ENCODE measurements at places on chromosomes 7 and 10.
A peak's percentile ranks its signal among the peaks of the same experiment; 100 is the strongest.

DNA sequence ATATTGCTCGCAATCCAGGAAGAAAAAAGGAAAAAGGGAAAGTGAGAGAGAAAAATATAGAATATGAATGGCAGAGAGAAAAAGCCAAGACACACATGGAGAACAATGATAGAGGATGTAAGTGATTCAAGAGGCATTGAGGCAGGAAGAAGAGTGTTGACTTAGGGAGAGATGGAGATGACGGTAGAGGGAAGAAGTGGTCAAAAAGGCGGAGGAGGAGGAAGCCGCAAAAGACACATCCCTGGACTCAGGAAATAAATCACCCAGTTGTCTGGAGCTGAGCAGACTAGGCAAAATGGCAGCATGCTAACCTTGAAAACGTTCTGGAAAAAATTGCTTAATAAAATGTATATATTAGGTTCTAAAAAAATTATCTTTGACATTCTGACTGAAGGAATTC is 17.7 kb upstream of the GPR37 start:
- peaks cover 6% of the 10 kb centered on the region for H3K27me3 ChIP-seq
- H3K36me3 ChIP-seq, result no peaks in the 10 kb centered on the region
- H3K27ac ChIP-seq, result no peak overlapping the region
- no peak overlapping the region for H3K4me3 ChIP-seq
- DNase-seq, result no peak
- no peaks in the 10 kb centered on the region for H3K4me1 ChIP-seq

DNA sequence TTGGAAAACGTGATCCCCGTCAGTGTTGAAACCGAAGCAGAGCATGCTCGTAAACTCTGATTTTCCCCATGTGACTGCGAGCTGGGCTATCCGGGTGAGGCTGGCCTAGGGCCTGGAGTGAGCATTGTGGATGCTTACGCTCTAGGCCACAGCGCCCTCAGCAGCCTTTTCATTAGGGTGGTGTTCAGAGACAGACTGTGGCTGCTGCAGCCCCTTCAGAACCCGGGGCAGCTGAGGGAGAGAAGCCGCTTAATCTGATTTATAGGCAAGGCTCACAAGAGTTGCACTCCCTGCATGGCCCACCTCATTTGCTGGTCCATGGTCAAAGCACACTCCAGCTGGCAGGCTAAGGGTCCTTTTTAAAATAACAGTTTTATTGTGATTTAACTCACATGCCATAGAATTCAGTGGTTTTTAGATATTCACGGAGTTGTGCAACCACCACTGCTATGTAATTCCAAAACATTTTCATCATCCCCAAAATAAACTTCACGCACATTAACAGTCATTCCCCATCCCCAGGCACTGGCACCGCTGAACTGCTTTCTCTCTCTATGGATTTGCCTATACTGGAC is 72.5 kb downstream of the SYPL1 start:
- DNase-seq, result no peak
- peaks cover 11% of the 10 kb centered on the region for H3K27me3 ChIP-seq
- H3K4me1 ChIP-seq, result peaks cover 23% of the 10 kb centered on the region
- H3K27ac ChIP-seq, result no peak overlapping the region
- H3K36me3 ChIP-seq, result no peaks in the 10 kb centered on the region

- H3K4me3 ChIP-seq, result no peak overlapping the region
- H3K36me3 ChIP-seq, result peaks cover 2% of the 10 kb centered on the region
- H3K4me1 ChIP-seq, result no peaks in the 10 kb centered on the region
- DNase-seq, result no peak
- H3K27me3 ChIP-seq, result peaks cover 54% of the 10 kb centered on the region
- H3K27ac ChIP-seq, result no peak overlapping the region
Observed at GRCh38 chr10:91593834-91594233, 39.0 kb downstream of the PPP1R3C start.

DNA sequence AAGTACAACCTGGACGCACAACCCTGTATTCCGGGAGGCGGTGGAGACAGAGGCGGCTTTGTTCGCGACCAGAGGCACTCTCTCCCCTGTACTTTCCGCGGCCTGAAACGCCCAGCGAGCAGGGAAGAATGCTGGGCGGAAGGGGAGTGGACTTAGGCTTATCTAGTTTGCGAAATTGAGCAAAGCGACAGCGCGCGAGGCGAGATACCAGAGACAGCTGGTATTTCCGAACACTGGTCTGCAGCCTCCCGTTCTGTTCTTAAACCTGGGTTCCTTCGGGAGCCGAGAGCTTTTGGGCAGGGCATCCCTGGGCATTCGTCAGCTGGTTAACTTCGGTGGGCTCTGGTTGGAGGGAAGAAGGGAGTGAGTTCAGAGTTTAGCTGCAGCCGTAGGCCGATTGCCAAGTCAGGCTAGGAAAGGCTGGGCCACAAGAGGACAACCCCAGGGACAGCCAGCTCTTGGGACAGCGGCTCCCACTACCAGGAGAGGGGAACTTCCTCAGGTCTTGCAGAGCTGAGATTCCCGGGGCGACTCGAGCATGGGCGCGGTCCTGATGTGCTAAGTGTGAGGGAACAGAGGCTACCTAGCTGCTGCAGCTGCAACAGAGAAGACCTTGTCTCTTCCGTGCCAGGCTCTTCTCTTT is 3.9 kb downstream of the HMX3 start:
- H3K4me1 ChIP-seq, result peaks cover 46% of the 10 kb centered on the region
- H3K36me3 ChIP-seq, result peaks cover 19% of the 10 kb centered on the region
- no peak for DNase-seq
- peak overlapping the region; percentile 9 for H3K4me3 ChIP-seq
- peaks cover 80% of the 10 kb centered on the region for H3K27me3 ChIP-seq

DNA sequence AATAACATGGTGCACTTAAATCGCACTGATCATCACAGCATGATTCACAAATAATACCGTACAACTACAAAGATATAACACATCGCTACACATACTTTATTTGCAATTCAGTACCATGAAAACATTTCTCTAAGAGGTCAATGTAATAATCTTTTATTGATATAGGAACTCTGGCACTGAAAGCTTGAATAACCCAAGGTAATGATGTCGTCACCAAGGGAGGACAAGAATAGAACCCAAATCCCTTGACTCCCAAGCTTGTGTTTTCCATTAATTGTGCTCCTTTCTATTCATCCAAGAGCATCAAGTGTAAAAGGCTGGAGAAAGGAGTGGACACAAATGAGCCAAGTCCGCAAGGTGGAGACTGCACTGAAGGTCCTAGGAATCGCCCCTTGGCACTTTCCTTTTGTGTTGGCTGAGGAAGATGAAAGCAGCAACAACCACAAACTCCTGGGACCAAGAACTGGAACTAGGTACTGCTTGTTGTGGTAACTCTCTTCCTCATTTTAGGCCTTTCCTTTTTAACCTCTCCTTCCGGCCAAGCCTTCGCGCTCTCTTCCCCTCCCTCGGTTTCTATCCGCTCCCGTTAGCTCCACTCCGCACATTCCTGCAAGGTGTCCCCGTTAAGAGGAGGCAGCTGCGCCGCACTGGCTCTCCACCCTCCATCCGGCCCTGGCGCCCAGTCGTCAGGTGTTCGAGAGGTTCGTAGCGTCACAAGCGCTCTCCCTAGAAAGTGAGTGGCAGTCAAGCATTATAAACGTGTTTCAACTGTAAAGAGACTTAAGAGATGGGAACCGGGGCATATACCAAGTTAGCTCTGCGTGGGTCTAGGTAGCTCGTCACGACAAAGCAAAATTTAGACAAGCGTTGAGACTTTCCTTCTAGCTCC is 1.0 kb upstream of the CBLL1 start:
- H3K27ac ChIP-seq, result peak overlapping the region; percentile 100
- peak overlapping the region; percentile 89 for H3K4me3 ChIP-seq
- H3K36me3 ChIP-seq, result peaks cover 16% of the 10 kb centered on the region
- peaks cover 33% of the 10 kb centered on the region for H3K4me1 ChIP-seq
- no peak for DNase-seq

DNA sequence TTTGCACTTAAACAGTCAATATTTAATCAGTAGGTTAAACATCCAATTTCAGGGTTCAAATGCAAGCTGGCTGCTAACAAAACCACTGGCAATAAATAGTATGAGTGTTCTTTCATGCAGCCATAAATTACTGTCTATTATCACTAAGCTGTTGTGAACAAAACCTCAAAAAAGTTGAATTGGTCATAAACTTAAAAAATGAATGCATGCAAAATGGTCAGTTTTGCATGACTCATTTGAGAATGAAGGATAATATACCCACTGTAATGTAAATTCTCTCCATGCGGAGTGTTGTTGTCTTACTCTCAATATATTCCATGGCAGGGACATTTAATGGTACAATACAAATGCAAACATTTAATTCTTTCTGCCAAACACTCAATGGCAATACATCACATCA is 226.4 kb downstream of the MAGI2 start:
- H3K4me1 ChIP-seq, result no peaks in the 10 kb centered on the region
- H3K27ac ChIP-seq, result no peak overlapping the region
- H3K4me3 ChIP-seq, result no peak overlapping the region
- H3K36me3 ChIP-seq, result no peaks in the 10 kb centered on the region
- DNase-seq, result no peak

DNA sequence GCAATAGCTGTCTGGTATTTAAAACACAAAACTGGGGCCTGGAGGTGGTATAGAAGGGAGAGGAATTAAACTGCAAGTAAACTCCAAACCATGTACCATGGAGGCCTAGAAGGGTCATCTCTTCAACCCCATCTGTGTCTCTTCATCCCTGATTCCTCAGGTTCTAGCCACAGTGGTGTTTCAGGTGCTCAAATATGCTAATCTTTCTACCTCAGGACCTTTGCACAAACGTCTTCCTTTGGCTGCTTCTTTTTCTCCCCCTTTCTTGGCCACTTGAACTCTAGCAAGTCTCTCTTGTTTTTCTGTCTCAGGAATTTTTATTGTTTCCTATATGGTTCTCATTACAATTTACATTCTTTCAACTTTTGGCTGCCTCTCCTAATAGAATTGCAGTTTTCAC is 25.6 kb upstream of the MTPN start:
- peaks cover 4% of the 10 kb centered on the region for H3K36me3 ChIP-seq
- no peaks in the 10 kb centered on the region for H3K4me1 ChIP-seq
- DNase-seq, result no peak
- H3K27ac ChIP-seq, result no peak overlapping the region

- H3K27ac ChIP-seq, result peak overlapping the region; percentile 81
- peaks cover 89% of the 10 kb centered on the region for H3K4me1 ChIP-seq
- peaks cover 39% of the 10 kb centered on the region for H3K36me3 ChIP-seq
Observed at GRCh38 chr10:14554091-14554490, 220.6 kb downstream of the FAM107B start.

- H3K4me3 ChIP-seq, result no peak overlapping the region
- no peaks in the 10 kb centered on the region for H3K36me3 ChIP-seq
- H3K27me3 ChIP-seq, result peaks cover 13% of the 10 kb centered on the region
- H3K27ac ChIP-seq, result no peak overlapping the region
- no peak for DNase-seq
- peaks cover 6% of the 10 kb centered on the region for H3K4me1 ChIP-seq
Observed at GRCh38 chr10:112914288-112914952, 35.6 kb upstream of the TCF7L2 start.

DNA sequence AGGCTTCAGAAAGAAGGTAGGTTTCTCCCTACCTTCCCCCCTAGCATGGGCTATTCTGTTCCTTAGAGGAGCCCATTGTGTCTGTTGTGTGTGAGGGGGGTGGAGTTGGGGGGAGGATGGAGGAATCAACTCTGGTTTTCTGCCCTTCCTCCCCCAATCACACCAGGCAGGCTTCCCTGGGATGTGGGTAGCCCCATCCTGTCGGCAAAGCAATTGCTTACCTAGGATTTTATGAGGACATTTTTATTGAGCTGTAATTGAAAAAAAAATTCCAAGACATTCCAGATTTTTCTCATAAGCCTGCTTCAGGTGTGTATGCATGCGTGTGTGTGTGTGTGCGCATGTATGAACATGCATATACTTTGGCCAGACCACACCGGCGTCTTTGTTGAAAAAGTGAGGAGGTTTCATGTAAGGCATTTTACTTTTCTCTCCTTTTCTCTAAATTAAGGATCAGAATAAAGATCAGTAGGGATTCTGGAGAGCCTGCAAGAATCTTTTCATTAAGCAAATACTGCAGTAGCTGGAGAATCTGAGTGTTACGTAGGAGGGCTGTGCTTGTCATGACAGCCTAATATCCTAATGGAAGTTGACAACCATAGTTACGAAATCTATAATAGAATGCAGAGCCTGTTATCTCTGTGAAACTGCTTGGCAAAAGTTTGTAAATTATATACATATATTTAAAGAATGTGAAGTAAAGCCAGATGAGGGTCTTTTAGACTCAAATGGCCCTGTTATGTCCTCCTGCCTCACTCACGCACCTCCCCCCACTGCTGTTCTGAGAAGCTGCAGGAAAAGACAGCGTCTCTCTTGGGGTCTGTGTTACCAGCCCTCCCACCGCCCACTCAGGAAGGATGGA is 27.3 kb upstream of the SAMD8 start:
- peaks cover 2% of the 10 kb centered on the region for H3K36me3 ChIP-seq
- H3K4me1 ChIP-seq, result no peaks in the 10 kb centered on the region
- H3K4me3 ChIP-seq, result no peak overlapping the region
- no peak overlapping the region for H3K27ac ChIP-seq
- DNase-seq, result no peak

DNA sequence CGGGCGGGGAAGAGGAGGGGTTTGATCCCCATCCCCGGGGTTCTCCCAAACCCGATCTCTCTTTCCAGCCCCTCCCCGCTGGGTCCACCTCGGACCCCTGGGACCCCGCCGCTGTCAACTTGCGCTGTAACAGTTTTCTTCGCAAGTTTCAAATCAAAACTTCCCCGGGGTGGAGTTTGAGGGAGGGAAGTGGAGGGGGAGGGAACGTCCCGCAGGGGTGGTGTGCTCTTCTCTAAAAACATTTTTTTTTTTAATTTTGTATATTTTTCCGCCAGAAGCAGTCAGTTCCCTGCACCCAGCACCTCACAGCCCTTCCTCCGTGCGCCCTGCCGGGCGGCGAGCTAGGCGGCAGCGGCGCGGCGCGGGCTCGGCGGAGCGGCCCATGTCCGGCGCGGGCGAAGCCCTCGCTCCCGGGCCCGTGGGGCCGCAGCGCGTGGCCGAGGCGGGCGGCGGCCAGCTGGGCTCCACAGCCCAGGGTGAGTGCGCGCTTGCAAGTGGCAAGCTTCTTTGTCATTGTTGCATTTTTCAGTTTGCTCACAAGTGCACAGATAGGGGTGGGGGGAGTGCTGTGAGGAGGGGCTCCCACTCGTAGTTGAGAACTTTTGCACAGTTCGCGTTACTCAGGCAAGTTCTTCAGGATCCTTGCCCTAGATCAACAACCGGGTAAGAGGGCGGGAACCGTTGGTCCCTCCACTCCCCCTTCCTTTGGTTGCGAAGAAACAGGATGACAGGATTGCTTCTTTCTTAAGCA is 933 bp downstream of the MDFIC start:
- H3K36me3 ChIP-seq, result peaks cover 15% of the 10 kb centered on the region
- peak overlapping the region; percentile 94 for H3K4me3 ChIP-seq
- peak overlapping the region; percentile 98 for H3K27ac ChIP-seq
- H3K4me1 ChIP-seq, result peaks cover 31% of the 10 kb centered on the region
- peak; percentile 18 for DNase-seq
